ENCODE measurements at places on chromosomes 12 and 14.

DNA sequence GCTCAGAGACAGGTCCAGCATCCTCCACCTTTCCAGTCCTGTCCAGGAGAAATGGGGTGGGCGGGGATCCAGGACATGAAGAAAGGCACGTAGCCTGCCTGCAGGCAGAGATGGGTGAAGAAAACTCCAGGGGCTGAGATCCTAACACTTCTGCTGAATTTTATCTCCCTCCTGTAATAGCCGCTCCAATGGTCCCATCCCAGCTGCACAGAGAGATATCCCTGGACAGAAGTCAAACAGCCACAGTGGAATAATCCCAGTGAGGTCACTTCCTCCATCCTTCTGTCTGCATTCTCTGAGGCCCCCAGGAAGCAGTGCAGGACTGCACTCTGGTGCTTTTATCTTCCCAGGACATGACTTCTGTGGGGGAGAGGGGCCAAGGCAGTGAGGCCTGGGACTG lies 26.3 kb downstream of the KRT18 start:
- H3K4me1 ChIP-seq = no peaks in the 10 kb centered on the region
- no peak overlapping the region for H3K27ac ChIP-seq
- no peak overlapping the region for H3K4me3 ChIP-seq
- H3K27me3 ChIP-seq = peaks cover 8% of the 10 kb centered on the region
- no peak for DNase-seq

DNA sequence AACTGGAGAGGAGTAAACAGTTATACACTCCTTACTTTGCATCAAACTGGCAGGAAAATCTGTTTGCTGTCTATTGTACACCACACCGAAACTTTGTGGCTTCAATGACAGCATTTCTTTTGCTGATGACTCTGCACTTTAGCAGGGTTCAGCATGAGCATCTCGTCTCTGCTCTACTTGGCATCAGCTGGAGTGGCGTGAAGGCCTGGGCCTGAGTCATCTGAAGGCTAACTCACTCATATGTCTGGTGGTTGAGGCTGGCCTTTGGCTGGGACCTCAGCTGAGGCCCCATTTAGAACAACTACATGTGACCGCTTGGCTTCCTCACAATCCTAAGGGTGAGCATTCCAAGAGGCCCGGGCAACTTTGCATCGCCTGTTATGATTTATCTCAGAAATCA lies 28.7 kb upstream of the REP15 start:
- no peak overlapping the region for H3K27ac ChIP-seq
- no peak for DNase-seq
- no peaks in the 10 kb centered on the region for H3K4me1 ChIP-seq
- no peak overlapping the region for H3K4me3 ChIP-seq
- no peaks in the 10 kb centered on the region for H3K36me3 ChIP-seq
- no peaks in the 10 kb centered on the region for H3K27me3 ChIP-seq

GRCh38 chr14:104460791-104461651 lies 118.5 kb upstream of the C14orf180 start:
- no peaks in the 10 kb centered on the region for H3K4me1 ChIP-seq
- H3K36me3 ChIP-seq = no peaks in the 10 kb centered on the region
- no peaks in the 10 kb centered on the region for H3K27me3 ChIP-seq
- no peak overlapping the region for H3K27ac ChIP-seq
- no peak for DNase-seq

DNA sequence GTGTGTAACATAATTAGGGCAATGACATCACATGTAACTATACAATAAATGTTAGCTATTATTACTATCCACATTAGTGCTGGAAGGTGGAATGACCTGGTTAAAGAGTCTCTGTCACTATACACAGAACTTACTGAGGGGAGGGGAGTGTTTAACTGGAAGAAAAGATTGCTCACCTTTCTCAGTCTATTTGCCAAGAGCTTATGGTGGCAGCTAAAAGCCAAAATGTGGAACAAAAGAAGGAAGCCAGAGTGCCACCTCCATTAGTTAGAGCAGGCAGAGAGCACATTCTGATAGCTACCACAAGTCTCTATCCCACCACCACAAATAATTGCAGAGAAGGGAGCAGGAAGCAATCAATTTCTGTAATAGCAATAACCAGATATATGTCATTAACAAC lies 124.4 kb downstream of the MED13L start:
- no peak overlapping the region for H3K27ac ChIP-seq
- DNase-seq = no peak
- no peaks in the 10 kb centered on the region for H3K36me3 ChIP-seq
- no peaks in the 10 kb centered on the region for H3K27me3 ChIP-seq
- H3K4me3 ChIP-seq = no peak overlapping the region

DNA sequence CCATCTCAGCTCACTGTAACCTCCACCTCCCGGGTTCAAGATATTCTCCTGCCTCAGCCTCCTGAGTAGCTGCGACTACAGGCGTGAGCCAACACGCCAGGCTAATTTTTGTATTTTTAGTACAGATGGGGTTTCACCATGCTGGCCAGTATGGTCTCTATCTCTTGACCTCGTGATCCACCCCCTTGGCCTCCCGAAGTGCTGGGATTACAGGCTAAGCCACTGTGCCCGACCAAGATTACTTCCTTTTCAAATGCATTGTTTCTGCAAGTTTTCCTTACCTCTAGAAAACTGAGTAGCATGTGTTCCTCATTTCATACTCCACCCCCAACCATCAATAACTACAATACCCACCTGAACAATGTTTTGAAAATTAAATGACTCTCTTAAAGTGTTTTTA lies 13.1 kb downstream of the ARF6 start:
- H3K4me1 ChIP-seq = no peaks in the 10 kb centered on the region
- H3K36me3 ChIP-seq = no peaks in the 10 kb centered on the region
- H3K27ac ChIP-seq = no peak overlapping the region
- H3K4me3 ChIP-seq = no peak overlapping the region
- DNase-seq = no peak
- H3K27me3 ChIP-seq = no peaks in the 10 kb centered on the region

- no peaks in the 10 kb centered on the region for H3K4me1 ChIP-seq
- no peaks in the 10 kb centered on the region for H3K27me3 ChIP-seq
- no peaks in the 10 kb centered on the region for H3K36me3 ChIP-seq
- no peak for DNase-seq
- no peak overlapping the region for H3K4me3 ChIP-seq
- no peak overlapping the region for H3K27ac ChIP-seq
Measured at GRCh38 chr14:41570415-41571155, 36.1 kb upstream of the LRFN5 start.

DNA sequence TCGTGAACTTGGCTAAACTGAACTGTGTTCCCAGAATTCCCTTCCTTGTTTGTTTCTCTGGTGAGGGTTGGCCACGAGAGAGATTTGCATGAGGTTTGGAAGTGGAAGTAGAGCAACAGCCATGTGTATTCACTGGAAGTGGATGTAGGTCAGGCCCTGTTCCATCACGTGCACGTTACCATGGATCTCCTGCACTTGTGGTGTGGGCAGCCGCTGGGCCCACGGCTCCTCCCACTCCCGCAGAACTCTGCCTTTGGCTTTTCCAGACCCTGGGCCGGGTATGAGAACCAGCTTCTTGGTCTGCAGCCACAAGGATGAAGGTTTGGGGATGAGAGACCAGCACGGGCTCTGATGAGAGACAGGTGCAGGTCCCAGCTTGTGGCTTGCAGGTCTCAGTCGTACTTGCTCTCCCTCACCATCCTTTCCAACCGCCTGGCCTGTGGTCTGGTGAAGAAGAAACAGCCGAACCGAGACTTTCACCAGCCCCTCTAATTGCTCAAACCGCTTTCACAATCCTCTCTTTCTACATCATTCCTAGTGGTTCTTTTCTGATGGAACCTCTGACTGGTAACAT lies 94.9 kb downstream of the DUSP16 start:
- H3K27ac ChIP-seq = no peak overlapping the region
- H3K27me3 ChIP-seq = no peaks in the 10 kb centered on the region
- no peak overlapping the region for H3K4me3 ChIP-seq
- H3K4me1 ChIP-seq = no peaks in the 10 kb centered on the region

GRCh38 chr14:74207943-74208342 lies 31.3 kb upstream of the VSX2 start:
- H3K36me3 ChIP-seq = no peaks in the 10 kb centered on the region
- no peaks in the 10 kb centered on the region for H3K4me1 ChIP-seq
- H3K27me3 ChIP-seq = peaks cover 2% of the 10 kb centered on the region
- H3K4me3 ChIP-seq = no peak overlapping the region

DNA sequence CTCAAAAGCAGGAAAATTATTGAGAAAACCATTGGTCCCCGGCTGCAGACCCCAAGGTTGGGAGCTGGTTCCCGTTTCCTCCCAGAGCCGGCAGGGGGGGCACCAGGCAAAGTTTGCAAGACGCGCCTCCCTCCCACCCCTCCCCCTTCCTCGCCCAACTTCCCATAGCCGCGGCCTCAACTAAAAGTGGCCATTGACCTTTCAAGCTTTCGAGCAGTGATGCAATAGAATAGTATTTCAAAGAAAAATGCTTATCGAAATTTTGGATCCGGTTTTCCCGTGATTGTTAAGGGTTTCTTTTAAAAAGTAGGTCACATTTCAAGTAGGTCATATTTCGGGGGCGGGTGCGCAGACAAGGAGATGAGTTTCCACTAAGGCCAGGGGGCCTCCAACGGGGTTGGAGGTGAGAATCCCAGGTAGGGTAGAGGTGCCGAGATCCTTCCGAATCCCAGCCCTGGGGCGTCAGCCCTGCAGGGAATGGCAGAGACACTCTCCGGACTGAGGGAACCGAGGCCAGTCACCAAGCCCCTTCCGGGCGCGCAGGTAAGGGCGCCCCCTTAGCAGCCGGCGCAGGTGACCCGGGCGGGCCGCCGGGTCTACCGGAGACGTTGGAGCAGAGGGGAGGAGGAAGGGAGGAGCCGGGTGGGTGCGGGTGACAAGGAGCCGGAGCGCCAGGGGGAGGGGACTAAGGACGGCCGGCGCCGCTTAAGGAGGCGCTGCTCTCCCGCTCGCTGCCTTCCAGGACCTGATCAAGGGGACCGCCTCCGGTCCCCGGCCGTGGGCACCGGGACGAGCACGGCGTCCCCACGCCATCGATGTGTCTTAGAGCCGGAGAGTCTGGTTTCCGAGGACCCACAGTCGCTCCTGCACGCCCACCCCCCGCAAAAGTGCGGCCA lies 2.6 kb upstream of the SOCS2 start:
- H3K4me1 ChIP-seq = peaks cover 42% of the 10 kb centered on the region
- DNase-seq = peak; percentile 87
- H3K27me3 ChIP-seq = no peaks in the 10 kb centered on the region
- H3K4me3 ChIP-seq = peak overlapping the region; percentile 76
- peaks cover 56% of the 10 kb centered on the region for H3K36me3 ChIP-seq

DNA sequence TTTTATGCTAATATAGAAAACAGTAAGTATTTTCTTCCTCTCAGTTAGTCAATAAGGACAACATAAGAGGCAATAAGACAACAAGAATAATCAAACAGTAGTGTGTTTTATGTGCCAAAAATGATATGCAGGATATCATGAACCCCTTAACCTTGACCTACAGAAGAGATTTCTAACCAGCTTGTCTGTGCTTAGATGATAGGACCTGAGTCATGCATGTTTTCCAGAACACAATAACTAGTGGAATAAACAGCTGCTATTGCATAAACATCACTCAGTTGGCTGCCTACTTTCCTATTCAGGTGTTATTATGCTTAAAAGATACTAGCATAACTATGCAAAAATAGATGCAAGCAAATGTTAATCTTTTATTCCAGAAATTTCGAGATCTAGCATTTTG lies 282.5 kb downstream of the PRKD1 start:
- H3K36me3 ChIP-seq = no peaks in the 10 kb centered on the region
- no peak overlapping the region for H3K4me3 ChIP-seq
- no peak overlapping the region for H3K27ac ChIP-seq
- DNase-seq = no peak

DNA sequence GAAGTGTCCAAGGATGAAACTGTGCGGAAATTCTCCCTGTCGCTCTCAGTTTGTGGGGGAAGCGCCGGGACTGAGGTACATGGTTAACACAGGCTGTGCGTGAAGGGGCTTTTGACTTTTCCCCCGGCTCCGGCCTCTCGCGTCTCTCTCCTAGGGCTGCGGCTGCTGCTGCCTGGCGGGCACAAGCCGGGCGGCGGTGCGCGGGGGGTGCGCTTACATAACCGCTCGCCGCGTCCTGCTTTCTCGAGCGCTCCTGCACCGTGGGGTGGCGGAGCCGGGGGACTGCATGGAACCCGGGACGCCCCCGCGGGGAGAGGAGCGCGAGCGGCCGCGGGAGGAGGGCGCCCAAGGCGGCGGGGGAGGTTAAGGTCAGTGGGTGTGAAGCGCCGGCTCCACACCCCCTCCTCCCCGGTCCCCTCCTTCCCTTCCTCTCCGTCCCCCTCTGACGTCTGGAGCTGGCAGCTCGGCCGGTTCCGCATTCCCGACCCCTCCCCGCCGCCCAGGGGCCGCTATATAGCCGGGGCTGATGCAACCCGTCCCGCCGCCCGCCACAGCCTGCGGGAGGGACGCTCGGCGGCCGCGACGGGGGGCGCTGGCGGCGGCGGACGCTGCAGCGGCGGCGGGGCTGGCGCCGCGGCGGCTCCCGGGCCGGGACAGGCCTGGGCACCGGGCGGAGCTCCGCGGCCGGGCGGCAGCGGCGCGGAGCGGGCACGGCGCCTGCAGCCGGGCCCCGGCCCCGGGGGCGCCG lies at the start of gene JDP2:
Gene JDP2 (plus strand): TSS at position 541 of the 748 bp plus-strand sequence. CDS start 9,899 bp downstream, outside the sequence.
- 0 out of 2 replicates have a peak, but pooled peaks cover 2% of the 10 kb centered on the region for H3K4me1 ChIP-seq
- H3K27ac ChIP-seq = no peak within 1 kb of the TSS
- DNase-seq = peak; percentile 48

- no peaks in the 10 kb centered on the region for H3K36me3 ChIP-seq
- DNase-seq = no peak
- no peak overlapping the region for H3K4me3 ChIP-seq
- H3K27me3 ChIP-seq = no peaks in the 10 kb centered on the region
Measured at GRCh38 chr12:108685469-108686260, 45.7 kb downstream of the CORO1C start.

GRCh38 chr14:65229748-65230728 lies 127.7 kb upstream of the MAX start:
- H3K4me3 ChIP-seq = no peak overlapping the region
- DNase-seq = no peak
- H3K27me3 ChIP-seq = no peaks in the 10 kb centered on the region
- peaks cover 14% of the 10 kb centered on the region for H3K4me1 ChIP-seq
- H3K36me3 ChIP-seq = no peaks in the 10 kb centered on the region

GRCh38 chr12:93626160-93626559 lies 51.0 kb upstream of the CRADD start:
- H3K27me3 ChIP-seq = no peaks in the 10 kb centered on the region
- H3K36me3 ChIP-seq = no peaks in the 10 kb centered on the region
- H3K4me3 ChIP-seq = no peak overlapping the region

DNA sequence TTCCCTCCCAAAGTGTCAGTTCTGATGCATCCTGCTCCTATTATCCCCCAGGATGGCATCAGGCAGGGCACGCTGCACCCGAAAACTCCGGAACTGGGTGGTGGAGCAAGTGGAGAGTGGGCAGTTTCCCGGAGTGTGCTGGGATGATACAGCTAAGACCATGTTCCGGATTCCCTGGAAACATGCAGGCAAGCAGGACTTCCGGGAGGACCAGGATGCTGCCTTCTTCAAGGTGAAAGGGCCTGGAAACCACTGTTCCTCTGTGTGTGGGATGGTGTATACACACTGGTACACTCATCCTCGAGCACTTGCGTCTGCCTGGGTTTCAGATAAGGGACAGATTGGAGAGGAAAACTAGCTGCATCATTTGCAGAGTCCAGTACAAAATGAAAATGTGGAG lies 1.0 kb downstream of the IRF9 start:
- H3K4me3 ChIP-seq = peak overlapping the region; percentile 24
- H3K27me3 ChIP-seq = no peaks in the 10 kb centered on the region
- DNase-seq = no peak
- H3K4me1 ChIP-seq = peaks cover 23% of the 10 kb centered on the region

- peaks cover 31% of the 10 kb centered on the region for H3K27me3 ChIP-seq
- H3K4me3 ChIP-seq = peak overlapping the region; percentile 47
- peak overlapping the region; percentile 65 for H3K27ac ChIP-seq
- peaks cover 22% of the 10 kb centered on the region for H3K4me1 ChIP-seq
- DNase-seq = peak; percentile 66
- no peaks in the 10 kb centered on the region for H3K36me3 ChIP-seq
Measured at GRCh38 chr14:50560931-50561285, 963 bp downstream of the ATL1 start.
